Caco-2 (cell line): ENCODE measurements at places on chromosomes 16 and 17. TPM values are rescaled to one million over a fixed set of nuclear protein-coding genes. Genes with fewer than 3 reads are reported as not detected.

NFE2L1 gene
- 322 and 356 TPM in 2 replicates for total RNA-seq

- no peak overlapping the region for H3K27ac ChIP-seq
- peaks cover 16% of the 10 kb centered on the region for H3K36me3 ChIP-seq
- H3K4me1 ChIP-seq: no peaks in the 10 kb centered on the region
Measured at GRCh38 chr17:21019976-21020586, 22.7 kb downstream of the USP22 start.

- H3K36me3 ChIP-seq: no peaks in the 10 kb centered on the region
- H3K4me3 ChIP-seq: no peak overlapping the region
- H3K27me3 ChIP-seq: no peaks in the 10 kb centered on the region; the same call in 1 of the 2 replicates
- no peaks in the 10 kb centered on the region for H3K4me1 ChIP-seq
Measured at GRCh38 chr16:56102906-56103305, 88.4 kb upstream of the GNAO1 start.

DNA sequence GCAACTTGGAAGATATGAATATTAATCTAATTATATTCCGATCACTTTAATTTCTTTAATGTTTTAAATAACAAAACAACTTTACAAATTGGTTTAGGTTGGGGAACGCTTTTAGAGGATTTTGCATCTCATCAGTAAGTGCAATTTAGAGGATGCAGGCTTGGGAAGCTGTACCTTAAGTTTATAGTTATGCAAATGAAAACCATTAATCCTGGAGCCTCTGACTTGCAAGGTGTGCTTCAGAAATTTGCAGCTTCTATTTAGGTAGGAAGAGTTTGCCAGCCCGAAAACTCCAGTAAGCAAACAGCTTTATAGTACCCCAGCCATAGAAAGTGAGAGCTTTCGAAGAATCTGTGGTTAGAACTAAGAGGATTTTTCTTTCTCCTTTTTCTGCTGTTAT is 547.0 kb downstream of the MAF start:
- H3K27ac ChIP-seq: no peak overlapping the region
- no peak overlapping the region for H3K4me3 ChIP-seq
- DNase-seq: no peak
- no peaks in the 10 kb centered on the region for H3K27me3 ChIP-seq

DNA sequence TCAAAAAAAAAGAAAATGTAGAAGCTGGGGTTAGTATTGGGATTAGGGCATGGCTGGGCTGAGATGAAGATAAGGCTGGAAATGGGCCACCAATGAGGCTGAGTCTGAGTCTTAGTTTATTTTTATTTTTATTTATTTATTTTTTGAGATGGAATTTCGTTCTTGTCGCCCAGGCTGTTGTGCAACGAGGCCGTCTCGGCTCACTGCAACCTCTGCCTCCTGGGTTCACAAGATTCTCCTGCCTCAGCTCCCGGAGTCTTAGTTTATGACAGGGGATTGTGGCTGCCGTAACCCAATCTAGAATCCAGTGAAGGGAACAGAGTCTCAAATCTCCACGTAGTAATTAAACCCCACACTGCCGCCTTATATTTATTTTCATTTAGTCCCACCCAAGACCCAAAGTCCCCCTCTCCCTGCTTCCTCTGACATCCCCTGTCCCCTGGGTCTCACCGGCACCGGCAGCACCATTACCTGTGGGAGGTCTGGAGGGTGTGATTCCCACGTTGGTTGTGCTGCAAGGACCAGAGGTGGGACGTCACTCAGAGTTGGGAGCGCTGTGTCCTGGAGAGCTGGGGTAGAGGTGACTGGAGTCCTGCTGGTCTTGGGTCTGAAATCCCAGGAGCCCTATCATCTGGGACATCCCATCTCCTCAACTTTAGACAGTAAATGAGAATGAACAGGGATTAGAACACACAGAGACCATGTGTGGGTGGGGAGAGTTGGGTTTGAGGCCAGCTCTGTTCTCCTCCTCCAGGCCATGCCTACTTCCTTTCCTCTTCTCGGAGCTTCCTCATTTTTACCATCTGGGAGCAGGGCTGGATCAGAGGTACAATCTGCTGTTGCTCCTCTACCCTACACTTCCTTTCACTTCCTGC is at the start of gene CLEC10A:
CLEC10A (minus strand) TSS at position 671 of the 875 bp plus-strand sequence. CDS start 1,439 bp downstream, outside the sequence.
- H3K4me3 ChIP-seq: no peak within 1 kb of the TSS
- DNase-seq: no peak
- no peaks in the 10 kb centered on the region for H3K36me3 ChIP-seq
